Progenitor cell of endocrine pancreas (in vitro differentiated cells): ENCODE measurements at places on chromosomes 2 and 18.

DNA sequence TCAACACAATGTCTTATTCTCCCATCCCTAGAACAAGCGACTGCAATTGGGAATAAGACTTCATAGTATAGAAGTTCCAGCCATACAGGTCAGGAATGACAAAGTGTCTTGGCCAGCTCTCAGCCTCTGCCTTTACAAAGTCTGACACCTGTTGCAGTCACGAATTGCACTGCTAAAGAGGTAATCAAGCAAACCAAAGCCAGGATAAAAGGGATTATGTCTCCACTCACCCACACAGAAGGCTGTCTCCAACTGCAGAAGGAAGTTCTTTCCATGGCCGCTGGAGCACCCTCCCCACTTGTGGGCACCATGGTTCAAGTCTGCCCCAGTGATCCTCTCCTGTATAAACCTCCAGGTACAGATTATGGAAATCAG is 114.8 kb upstream of the PKDCC start:
- no peak for DNase-seq

- DNase-seq = no peak
These were observed 66.0 kb upstream of the ACSL3 start for GRCh38 chr2:222794585-222795449.

DNA sequence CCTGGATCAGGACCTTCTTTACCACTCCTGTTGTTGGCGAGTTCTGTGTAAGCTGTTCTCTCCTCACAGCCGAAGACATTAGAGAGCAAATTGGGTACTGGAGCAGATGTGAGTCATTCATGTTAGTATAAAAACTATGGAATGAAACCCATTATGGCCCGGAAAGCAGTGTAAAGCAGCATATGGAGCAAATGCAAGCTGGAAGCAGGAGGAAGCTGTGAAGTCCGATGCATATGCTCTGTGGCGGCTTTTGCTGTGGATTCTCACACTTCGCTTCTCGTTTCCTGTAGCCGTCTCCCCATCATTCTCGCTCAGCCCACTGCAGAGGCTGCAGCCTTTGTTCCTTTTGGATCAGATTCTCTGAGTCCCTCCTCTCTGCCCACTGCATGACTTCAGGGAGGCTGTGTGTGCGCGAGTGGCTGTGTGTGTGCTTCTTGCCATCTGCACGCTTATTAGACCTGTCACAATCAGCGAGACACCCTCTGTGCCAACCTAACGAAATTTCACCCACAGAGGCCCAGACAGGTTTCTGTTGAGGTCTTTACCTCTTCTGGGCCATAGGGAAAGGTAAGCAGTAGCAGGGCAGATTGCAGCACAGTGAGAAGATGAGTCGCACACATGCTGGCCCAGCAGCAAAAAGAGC is 3.3 kb upstream of the GALNT14 start:
- DNase-seq = no peak

DNA sequence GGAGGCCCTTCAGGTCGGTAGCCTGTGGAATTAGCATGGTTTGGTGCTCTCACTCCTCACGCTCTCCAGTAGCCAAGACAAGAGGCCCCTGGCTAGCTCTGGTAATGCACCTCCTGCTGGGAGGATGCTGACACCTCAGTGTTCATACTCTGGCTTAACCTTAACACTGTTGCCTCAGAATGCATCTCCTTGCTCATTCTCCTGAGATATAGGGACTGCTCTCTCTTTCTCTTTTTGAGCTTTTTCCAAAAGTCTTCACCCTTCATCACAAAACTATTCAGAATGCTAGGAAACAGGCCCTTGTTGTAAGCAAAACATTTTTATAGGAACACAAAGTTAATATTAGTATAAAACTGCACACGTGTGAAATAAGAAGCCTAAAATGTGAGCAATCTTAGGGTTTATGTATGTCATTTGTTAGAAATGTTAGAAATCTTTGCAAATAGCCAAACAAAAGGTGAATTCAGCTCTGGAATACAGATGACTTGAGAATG is 17.3 kb upstream of the IMPA2 start:
- DNase-seq = no peak

GRCh38 chr18:36120297-36120696 is 8.8 kb downstream of the SLC39A6 start:
- no peak for DNase-seq

DNA sequence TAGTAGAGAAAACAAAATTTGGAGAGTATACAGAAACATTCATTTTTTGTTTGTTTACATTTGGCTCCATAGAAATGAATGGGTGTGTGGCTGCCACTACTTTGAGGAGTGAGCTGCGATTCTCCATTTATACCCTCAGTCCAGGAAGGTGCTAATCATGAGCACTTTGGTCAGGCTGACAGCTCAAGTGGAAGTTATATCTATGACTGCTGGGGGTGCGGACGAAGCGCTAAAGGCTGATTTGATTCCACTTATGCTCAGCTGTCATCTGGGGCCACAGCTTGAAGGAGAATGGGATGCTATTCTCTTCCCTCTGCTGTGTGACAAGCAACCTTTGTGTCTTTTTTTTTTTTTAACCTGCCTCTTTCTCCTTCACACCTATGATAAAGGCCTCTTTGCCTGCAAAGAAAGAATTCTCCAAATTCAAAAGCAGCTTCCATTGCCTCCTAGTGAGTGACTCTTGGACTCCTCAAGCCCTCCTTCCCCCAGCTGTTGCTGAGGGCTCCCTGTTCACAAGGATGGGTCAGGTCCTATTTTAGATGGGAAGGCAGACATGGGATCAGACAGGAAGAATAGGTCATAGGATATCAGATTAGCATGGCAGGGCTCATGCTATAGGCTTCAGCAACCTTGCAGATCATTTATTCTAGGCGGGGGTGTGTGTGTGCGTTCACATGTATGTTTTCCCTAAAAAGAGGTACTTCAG is 201.6 kb downstream of the SETBP1 start:
- no peak for DNase-seq

DNA sequence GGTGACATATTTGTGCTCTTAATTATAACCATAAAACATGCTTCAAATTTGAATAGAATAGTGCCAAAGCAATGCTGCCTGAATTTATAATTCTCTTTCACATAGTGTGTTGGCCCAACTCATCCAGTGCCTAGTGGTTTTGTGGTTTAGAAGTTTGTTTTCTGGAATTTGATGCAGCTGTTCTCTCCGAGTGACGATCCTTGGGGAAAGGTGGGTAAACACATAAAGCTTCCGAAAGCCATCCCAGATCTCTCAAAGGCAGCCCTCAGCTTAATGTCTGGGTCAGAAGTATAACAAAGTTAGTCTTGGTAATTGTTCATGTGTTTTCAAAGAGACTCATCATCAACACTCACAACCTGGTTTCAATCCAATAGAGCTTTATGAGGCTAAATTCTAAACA is 235.6 kb upstream of the CDH2 start:
- DNase-seq = no peak

DNA sequence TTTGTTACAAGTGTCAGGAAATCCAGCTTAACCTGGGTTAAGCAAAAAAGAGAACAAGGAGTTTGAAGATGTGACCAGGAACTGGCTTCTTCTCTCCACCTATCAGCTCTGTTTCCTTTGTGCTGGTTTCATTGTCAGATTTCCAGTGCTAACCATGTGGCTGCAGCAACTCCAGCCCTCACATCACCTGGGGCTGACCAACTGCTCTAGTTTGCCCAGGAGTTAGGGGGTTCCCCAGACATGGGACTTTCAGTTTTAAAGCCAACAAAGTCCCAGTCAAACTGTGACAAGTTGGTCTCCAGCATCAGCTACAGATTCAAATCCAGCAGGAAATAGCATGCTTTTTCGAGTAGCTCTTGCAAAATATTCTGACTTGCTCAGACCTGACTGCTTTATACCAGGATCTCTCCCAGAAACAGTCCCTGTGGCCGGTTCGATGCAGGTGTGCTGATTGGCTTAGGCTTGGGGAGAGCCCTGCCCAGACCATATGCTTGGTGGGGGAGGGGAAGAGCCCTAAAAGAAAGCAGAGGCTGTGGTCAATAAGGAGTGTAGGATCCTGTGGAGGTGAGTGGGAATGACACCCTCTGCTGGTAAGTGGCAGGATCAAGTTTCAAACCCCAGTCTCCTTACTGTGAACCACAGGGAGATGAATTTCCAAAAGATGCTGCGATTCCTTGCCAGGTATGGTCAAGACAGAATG is 49.5 kb downstream of the KCNE4 start:
- peak; percentile 12 for DNase-seq

DNA sequence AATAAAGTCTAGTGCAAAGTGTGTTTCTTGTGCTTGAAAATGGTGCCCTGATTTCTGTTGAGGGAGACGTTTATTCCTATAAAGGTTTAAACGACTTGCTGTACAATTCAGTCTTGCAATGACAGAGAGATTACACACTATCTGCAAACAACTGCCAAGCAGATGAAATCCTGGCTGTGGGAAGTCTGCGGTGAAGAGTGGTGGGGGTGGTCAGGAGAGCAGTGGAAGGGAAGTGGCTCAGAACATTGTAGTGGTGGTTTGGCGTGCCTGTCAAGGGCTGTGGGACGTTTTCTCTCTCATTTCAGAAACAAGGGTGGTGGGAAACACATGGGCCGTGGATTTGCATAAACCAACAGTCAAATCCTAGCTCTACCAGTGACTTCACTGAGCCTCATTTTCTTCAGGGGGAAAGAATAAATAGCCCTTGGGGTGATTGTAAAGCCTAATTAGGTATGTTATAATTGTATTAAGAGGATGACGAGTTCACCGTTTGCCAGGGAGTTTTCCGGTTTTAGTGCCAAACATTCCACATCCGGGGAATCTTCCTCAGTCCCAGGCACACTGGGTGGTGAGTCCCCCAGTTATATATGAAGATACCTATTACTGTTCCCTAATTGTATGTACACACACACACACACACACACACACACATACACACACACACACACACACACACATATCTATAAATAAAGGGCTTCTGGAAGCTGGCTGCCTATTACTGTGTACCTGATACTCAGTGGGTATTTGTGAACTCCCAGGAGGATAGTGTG is 115.0 kb downstream of the SPTBN1 start:
- DNase-seq = no peak

GRCh38 chr2:200533754-200534153 is 7.7 kb downstream of the SGO2 start:
- DNase-seq = no peak

DNA sequence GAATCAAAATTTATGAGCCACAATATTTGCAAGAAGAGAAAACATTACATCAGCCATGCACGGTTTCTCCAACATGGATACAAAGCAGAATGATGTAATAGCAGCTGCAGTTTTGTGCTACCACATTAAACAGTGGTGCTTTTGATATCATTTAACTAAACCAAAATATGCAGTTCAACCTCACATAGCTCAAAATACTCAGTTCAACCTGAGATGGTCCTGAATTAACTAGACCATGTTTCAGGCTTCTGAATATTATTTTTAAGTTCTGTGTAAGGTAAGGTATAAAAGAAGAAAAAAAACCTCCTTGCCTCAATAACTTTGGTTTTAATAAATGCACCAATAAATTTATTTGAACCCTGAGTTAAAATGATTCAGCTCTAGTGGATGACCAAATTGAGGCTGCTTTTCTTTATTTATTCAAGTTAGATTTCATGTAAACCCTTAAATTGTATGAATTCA is 18.8 kb upstream of the TSPYL6 start:
- no peak for DNase-seq

DNA sequence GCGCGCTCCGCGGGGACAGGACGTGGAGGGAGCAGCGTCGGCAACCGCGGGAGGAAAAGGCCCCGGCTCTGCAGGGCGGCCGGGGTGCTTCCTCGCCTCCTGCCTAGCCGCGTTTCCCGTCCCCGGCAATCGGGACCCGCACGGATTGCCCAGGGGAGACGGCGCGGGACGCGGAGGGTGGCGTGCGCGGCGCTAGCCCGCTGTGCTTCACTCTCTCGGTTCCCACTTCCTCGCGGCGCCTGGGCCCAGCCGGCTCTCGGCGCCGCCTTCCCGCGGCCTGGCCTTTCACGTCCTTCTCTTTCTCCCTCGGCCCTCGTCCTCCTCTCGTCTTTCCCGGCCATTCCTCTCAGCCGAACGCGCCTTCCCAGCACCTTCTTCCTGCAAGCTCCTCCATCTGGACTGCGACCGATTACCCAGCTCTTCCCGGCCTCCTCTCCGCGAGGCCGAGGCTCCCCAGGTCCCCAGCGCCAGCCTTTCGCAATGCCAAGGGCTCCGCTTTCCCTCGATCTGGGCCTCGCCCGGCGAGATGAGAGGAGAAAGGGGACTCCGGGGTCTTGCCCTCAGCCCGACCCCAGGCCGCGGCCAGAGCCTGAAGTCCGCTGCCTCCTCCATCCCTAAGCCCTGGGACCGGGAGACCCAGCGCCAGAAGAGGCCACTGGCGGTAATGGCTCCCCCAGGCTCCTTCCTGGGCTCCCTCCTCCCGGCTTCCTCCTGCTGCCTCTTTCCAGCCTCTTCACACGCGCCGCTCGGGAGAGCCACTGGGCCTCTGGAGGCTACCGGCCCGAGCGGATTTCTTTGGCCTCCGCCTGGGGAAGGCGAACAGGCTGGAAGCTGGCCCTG is 34.3 kb upstream of the ATP6V1B1 start:
- no peak for DNase-seq

- DNase-seq = no peak
These were observed 780 bp downstream of the SRD5A2 start for GRCh38 chr2:31579996-31580320.

DNA sequence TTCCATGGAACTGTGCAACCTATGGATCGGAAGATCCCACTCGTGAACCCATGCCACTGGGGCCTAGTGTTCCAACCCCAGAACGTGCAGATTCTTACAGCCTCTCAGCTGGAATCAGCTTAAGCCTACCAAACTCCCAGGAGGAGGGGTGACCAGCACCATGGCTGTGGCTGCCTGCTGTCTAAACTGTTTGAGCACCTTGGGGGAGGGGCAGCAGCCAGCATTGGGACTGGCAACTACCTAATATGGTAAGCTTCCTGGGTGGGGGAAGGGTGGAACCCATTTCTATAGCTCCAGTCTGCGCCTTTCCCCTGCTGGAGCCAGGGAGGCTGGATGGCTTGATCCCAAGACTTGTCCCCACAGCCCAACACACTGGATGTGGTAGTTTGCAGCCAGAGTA is 10.7 kb upstream of the POLE4 start:
- no peak for DNase-seq

- no peak for DNase-seq
These were observed 478.1 kb upstream of the CHAC2 start for GRCh38 chr2:53289309-53290006.

- no peak for DNase-seq
These were observed 19.1 kb upstream of the MAP4K4 start for GRCh38 chr2:101678379-101678778.

- DNase-seq = no peak
These were observed 159.9 kb downstream of the ACTR3 start for GRCh38 chr2:114049826-114050225.

DNA sequence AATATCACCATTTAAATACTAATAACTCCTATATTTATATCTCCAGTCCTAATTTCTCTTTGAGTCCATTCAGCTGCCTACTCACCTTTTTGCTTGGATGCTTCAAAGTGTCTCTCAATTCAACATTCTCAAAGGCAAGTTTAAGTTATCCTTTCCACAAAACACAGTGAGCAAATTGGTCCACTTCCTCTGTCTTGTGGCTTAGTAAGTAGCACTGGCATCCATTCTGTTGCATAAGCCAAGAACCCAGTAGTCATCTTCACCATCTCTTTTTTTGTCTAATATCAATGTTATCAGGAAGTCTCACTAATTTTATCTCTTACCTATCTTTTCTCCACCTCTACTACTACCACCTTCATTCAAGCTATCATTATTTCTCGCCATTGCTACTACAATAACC is 27.4 kb upstream of the IL1RL1 start:
- no peak for DNase-seq

- DNase-seq = no peak
These were observed 83.1 kb downstream of the FAM210A start for GRCh38 chr18:13643261-13643751.
